ENCODE measurements at places on chromosomes 5 and 9.

DNA sequence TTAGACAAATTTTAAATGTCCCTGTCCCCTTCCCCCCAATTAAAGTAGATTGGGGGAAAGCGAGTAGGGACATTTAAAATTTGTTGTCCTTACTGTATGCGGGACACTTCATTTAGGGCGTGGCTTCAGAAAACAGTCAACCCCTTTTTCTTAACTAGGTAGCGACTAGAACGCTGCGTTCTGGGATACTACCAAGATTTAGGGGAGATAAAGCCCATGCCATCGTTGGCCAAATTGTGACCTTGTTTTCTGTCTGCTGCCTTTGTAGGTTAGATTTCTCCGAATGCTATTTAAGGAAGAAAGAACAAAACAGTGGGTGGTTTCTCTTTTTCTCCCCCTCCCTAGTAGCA lies 1.2 kb downstream of the CKS2 start:
- no peak for DNase-seq

- DNase-seq: no peak
Observed at GRCh38 chr5:173953528-173954090, 35.4 kb upstream of the C5orf47 start.

GRCh38 chr5:124279146-124279876 lies 467.1 kb downstream of the ZNF608 start:
- DNase-seq: no peak

DNA sequence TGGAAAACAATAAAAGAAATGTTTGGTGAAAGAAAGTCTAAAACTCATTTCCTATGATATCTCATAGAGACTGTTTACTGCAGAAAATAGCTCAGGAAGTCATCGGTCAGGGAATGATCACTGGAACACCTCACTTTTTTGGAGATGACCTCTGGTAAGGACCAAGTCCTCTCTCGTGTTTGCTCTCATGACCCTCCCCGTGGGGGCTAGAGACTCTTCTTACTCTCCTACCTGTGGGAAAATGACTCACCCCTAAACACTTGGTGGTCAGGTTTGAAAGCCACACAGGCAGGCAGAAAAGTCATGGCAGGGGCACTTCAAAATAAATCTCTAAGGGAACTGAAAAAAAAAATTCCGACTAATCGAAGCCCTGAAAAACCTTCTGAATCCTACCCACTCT lies 48.2 kb downstream of the FAM240B start:
- DNase-seq: no peak

DNA sequence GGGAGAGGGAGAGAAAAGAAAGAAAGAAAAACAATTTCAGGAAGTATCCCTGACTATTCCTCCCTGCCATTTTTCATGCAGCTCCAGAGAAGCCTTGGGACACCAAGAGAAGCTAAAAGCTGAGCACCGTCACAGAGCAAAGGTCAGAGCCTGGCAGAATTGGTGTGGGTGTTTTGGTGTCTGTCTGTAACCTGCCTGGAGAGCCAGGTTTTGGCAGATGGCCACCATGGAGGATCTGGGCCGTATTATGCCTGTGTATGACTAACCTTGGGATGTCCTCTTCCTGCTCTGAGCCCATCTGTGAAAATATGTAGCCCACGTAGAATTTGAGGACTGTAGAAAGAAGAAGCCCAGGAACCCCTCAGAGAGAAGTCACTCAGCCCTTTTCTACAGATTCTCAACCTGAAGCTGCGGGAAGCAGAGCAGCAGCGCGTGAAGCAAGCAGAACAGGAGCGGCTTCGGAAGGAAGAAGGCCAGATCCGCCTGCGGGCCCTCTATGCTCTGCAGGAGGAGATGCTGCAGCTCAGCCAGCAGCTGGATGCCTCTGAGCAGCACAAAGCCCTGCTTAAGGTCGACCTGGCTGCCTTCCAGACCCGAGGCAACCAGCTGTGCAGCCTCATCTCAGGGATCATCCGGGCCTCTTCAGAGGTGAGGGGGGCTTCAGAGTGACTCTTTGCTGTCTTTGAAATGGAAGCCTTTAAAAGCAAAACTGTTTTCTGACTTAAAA lies 18.8 kb downstream of the GLE1 start:
- DNase-seq: peak; percentile 85

DNA sequence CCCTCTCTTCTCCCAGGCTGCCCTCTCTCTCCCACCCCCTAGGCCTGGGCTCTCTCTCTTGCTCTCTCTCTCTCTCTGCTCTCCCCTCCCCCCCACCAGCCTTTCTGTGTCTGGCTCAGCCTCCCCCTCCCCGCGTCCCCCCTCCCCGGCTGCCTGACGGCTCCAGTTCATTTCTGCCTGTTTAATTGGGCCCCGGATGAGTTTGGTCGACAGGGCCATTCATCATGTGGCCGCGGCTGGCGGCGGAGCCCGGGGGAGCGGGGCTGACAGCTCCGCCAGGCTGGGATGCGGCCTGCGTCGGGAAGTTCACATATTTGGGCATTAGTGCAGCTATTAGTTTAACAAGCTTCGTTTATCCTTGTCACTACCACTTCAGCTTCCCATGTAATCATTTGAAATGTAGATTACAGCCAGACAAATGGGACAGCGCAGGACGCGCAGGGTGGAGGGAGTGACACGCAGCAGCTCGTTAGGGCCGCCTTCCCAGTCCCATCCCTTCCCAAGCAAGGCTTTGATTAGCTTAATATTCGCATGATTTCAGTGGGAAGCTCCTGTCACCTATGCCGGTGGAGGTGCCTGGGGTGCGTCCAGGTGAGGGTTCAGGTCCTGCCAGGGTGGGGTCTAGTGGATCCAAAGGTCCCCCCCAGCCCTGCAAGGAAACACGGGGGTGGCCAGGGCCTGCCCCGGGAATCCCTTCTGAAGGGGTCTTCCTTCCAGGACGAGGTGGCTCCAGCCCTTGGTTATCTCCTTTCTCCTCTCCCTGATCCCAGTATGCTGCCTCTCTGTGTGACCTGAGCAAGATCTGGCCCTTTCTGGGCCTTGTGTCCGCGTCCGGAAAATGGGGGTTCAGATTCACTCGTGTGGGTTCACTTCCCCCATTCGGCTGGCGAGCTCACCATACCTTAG lies 214.8 kb downstream of the PAX5 start:
- no peak for DNase-seq

DNA sequence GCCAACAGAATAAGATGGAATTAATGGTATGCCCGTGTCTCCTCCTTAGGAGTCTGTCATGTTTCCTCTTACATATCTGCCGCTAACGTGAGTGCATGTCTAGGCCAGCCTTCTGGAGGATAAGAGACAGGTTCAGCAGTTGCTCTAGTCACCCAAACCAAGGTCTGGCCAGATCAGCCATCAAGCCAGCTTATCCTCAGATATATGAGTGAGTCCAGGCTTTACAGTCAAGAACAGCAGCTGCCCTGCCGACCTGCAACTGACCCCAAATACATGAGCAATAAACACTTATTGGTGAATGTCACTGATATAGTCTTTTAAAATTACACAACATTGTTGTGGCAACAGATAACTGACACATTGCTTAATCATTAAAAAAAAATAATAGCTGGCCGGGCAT lies 123.5 kb downstream of the TSSK1B start:
- DNase-seq: no peak

DNA sequence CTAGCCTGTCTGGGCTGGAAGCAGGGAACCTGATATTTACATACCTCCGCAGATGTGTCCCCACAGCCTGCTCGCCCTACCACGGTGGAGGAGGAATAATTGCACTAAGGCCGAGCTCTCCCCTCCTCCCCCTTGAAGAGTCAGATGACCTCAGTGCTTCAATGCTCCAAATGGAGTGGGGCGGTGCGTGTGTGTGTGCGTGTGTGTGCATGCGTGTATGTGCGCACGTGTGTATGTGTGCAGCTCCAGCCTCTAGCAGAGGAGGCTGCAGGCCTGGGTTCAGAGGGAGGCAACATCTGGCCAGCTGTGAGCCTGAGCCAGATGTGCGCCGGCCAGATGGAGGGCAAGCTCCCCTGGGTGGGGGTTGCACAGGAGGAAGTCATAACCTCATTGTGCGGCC lies 90.5 kb downstream of the NRG2 start:
- DNase-seq: no peak

DNA sequence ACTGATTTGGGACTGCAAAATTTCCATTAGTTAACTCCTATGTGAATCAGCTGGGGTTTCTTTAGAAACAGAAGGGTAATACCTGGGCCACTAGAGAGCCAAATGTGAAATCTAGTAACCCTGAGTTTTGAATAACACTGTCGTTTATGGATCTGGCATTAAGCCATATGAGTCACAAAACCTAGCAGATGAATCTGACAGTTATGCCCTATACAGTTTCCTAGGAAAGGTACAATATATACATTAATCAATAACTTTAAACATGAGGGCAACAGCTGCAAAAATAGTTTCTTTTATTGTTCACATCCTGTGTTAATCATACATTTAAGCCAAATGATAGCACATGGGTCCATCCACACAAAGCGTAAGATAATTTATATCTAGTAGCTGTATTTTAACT lies 56.9 kb downstream of the PAM start:
- no peak for DNase-seq

Measured in Jurkat, Clone E6-1 (cell line).